GM10248 (cell line): ENCODE measurements at places on chromosomes 11 and 22.

GRCh38 chr11:76510060-76511047, 65.5 kb downstream of the EMSY start:
- DNase-seq, result no peak

DNA sequence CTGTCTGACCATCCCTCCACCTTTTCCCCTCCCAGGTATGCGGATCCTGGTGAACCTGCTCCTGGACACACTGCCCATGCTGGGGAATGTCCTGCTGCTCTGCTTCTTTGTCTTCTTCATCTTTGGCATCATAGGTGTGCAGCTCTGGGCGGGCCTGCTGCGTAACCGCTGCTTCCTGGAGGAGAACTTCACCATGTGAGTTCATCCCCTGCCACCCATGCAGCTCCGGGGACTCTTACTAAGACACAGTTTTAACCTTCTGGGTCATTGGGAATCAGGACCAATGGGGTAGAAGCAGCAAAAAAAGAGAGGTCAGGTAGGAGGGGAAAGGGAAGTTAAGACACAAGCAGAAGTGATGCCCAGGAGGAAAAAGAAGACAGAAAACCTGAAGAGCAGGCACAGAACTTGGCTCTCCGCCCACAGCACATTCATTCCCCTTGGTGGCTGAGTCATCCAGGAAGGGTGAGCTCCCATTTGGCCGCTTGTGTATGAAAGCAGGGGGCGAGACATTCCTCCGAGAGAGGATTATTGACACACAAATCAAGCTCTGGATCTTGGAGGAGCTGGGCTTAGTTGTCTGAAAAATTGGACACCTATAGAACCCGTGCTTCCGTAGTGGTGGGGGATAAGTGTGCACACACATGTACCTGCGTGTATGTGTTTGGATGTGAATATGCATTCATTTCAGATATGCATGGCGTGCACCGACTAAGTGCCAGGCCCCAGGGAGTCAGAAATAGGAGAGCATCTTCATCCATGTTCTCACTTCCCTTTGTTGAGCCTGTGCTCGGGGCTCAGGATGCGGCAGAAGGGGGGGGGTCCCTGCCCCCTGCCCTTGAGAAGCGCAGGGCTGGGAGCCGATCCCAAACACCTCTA, 64.2 kb downstream of the CACNA1I start:
- no peak for DNase-seq

GRCh38 chr11:109016724-109017123, 351.9 kb downstream of the DDX10 start:
- no peak for DNase-seq

DNA sequence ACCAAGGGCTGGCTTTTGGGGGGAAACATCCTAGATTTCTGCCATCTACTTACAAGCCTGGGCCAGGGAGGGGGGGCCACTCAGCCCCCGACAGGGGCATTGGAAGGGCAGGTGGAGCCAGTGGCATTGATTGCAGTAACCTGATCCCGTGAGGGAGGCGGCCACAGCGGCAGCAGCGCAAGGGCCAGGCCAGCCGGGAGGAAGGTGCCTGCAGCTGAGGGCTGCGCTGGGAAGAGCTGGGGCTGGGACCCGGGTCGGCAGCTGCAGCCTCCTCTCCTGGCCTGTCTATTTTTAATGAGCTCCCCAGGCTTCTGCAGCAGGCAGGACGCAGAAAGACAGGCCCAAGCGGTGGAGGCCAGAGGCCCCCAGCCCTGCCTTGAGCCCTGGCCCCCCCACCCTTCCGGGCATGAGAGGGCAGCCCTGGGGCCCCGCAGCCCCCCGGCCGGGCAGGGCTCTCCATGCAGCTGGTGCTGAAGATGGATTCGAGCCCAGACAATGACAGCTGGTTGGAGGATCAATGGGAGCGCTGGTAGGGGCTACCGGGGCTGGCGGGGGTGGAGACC, 10.6 kb downstream of the FREY1 start:
- no peak for DNase-seq

- DNase-seq, result no peak
Measured at GRCh38 chr11:19349340-19350025, 108.7 kb upstream of the E2F8 start.

DNA sequence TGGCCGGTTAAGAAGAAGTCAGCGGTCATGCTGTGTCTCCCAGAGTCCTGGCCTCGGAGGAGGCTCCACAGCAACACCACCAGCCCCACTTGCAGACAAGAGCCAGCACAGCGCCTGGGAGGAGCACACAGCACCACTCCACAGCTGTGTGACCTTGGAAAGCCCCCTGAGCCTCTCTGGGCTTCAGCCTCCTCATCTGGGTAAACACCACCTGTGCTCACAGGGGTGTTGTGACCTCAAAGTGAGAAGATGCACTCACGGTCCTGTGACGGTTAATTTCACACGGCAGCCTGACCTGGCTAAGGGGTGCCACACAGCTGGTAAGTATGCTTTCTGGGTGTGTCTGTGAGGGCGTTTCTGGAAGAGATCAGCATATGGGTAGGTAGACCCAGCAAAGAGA, 54.7 kb downstream of the PHF21B start:
- peak; percentile 46 for DNase-seq

DNA sequence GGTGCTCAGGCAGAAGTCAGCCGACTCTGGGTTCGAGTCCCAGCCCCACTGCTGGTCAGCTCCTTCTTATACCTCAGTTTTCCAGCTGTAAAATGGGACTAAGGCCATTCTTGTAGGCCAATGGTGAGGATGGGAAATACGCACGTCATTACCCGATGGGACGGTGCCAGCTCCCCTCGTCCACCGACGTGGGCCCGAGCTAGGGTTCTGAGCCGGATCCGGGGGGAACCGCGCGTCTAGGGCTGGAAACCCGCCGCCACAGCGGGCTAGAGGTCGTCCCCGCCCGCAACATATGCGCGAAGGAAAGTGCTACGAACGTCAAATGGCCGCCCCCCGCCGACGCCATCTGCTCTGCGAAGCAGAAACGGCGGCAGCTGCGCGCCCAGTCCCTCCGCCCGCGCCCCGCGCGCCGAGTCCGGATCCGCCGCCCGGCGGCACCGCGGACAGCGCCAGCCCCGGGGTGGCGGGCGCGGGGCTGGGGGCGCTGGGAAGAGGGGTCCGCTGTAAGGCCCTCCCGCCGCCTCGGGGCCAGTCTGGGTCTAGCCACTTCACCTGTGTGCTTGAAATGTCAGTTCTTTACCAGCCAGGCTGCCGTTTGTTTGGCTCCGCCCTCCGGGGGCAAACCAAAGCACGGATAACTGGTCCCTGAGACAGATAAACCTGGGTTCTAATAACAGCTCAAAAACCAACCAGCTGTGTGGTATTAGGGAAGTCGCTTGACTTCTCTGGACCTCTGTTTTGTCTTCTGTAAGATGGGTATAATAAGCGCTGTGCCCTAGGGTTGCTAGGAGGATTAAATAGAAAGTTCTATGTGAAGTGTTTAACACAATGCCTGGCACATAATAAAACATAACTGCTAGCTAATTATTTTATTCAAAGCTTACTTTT, 103.5 kb upstream of the RCN1 start:
- no peak for DNase-seq
